ENCODE measurements at places on chromosomes 13 and 19.
A peak's percentile ranks its signal among the peaks of the same experiment; 100 is the strongest.

- no peak for DNase-seq
Observed at GRCh38 chr13:47332149-47332548, 435.3 kb upstream of the HTR2A start.

- DNase-seq = no peak
Observed at GRCh38 chr19:29966588-29967249, 24.7 kb downstream of the URI1 start.

- peak; percentile 90 for DNase-seq
Observed at GRCh38 chr19:11964858-11965645, at the start of gene ZNF763. Gene ZNF763, plus strand, starts transcription at chr19:11965040. Its CDS starts 169 bp downstream, at chr19:11965209.

GRCh38 chr19:49533551-49534488, 6.0 kb downstream of the RCN3 start:
- peak; percentile 87 for DNase-seq

- peak; percentile 51 for DNase-seq
Observed at GRCh38 chr13:66794340-66795031, 435.6 kb downstream of the PCDH9 start.

DNA sequence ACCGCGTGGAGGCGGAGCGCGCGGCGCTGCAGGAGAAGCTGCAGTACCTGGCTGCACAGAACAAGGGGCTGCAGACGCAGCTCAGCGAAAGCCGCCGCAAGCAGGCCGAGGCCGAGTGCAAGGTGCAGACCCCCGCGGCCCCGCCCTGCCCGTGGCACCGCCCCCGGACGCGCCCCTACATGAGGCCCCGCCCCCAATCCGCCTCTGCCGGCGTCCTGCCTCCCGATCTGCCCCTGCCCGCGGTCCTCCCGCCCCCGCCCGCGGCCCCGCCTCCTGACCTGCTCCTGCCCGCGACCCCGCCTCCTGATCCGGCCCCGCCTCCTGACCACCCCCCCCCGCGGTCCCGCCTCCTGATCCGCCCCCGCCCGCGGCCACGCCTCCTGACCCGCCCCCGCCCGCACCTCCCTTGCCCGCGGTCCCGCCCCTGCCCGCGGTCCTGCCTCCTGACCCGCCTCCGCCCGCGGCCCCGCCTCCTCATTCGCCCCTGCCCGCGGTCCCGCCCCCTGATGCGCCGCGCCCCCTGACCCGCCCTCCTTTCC, 11.7 kb downstream of the PRR36 start:
- DNase-seq = peak; percentile 38

- DNase-seq = no peak
Observed at GRCh38 chr13:95874286-95874685, 178.9 kb downstream of the UGGT2 start.

- DNase-seq = no peak
Observed at GRCh38 chr13:106416645-106417044, 118.8 kb downstream of the EFNB2 start.

- no peak for DNase-seq
Observed at GRCh38 chr13:46817095-46817494, 20.1 kb upstream of the ESD start.

- DNase-seq = no peak
Observed at GRCh38 chr19:43726736-43727592, 11.1 kb downstream of the IRGC start.

- no peak for DNase-seq
Observed at GRCh38 chr19:50387868-50388245, 3.7 kb downstream of the POLD1 start.

DNA sequence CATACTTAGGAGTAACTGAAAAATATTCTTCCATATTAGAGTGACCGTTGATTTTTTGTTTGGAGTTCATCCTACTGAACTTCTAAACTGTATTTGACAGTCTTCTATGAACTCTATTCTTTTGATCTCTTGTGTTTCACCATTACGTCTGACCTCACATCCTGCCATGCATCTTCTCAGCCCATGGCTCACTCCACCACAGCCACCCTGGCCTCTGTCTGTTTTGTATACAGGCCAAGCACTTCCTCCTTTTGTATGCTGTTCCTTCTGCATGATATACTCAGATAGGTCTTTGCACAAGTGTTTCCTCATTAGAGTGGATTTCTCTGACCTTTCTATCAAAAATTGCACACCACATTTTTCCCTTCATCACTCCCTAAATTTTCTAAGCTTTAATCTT, 119.9 kb downstream of the MAB21L1 start:
- no peak for DNase-seq

- no peak for DNase-seq
Observed at GRCh38 chr13:106318941-106319411, 216.5 kb downstream of the EFNB2 start.

- DNase-seq = peak; percentile 76
Observed at GRCh38 chr19:38264486-38265212, at the start of gene SPINT2. Gene SPINT2, plus strand, starts transcription at chr19:38264573. Its CDS starts 320 bp downstream, at chr19:38264893.

DNA sequence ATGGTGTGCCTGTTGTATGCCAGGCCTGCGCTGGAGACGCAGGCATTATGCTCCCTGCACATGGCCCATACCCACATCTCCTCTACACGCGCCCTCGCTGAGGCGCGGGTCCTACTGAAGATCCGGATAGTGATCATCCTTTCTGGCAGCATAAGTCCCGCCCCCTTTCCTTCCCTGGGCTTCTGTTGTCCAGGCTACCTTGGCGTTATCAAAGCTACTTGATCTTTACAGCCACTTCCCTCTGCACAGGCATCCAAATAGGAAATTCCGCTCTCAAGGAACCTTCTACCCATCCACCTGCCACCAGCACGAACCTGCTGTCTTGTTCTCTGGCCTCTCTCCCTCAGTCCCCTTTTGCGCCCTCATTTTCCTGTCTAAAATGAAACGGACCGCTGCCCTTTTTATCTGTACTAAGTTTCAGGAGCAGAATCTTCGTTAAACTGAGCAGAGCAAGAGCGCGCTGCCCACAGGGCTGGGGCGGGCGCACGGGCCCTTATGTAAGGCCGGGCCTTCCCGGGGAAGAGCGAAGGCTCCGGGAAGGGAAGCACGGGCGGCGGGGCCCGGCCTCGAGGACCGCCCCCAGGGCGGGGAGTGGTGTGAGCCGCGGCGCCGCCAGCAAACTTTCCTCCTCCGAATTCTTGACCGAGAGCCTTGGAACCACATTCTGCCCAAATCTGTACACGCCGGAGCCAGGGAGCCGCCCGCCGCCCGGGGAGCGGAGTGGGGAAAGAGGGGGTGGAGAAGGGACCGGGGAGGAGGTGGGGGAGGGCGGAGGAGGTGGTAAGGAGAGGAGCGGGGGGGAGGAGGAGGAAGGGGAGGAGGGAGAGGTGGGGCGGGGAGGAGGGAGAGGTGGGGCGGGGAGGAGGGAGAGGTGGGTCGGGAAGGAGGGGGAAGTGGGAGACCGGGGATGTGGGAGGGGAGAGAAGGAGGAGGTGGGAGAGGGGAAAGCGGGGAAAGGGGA, 920 bp upstream of the UBE2L5 start:
- peak; percentile 35 for DNase-seq
